BE2C (cell line): ENCODE measurements at places on chromosomes 1 and 21.

DNA sequence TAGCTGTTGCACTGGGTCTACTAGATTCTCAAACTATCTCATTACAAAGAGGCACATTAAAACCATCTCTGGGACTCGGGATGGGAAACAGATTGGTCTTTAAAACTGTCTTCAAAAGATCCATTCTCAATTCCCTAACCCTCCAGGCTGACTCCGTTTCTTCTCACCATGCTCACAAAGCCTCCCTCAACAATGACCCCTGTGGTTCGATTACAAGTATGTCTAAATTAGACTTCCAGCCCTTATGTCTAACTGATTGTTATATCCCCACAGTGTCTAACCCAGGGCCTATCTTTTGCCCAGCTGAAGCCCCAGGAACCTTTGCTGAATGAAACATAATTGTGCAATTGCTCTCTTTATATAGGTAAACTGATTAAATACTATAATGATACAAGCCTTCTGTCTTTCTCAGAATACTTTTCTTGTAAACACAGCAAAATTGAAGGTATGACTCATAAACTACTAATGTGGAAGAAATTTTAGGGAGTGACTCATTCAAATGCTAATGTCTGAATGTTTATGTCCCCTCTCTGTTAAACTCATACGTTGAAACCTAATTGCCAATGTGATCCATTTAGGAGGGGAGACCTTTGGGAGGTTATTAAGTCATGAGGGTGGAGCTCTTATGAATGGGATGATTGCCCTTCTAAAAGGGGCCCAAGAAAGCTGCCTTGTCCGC is 65.6 kb upstream of the DAB1 start:
- DNase-seq = no peak

- DNase-seq = no peak
Measured at GRCh38 chr1:179351281-179351680, 14.5 kb upstream of the AXDND1 start.

DNA sequence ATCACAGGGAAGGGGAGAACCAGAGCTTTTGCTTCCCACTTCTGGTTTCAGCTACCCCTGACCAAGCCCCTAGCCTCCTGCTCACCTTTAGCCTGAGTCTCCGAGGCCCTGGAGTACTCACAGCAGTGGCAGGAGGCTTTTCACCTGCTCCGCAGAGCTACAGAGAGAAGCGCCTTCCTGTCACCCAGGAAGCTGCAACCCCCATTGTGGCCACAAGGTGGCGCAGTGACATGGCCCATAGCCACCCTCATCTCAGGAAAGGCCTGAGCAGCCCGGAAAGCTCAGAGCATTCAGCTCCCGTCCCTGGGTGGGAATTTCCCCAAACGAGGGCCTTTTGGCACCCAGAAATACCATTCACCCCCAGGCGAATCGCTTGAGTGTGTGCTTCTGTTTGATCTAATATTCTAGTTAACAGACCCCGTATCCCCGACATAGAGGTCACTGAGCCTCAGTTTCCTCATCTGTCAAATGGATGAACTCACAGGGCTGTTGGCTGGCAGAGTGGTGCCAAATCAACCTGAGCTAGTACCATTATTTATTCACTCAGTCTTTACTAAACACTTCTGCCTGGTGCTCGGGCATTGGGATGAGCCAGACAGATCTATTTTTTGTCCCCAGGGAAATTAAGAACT is 25.3 kb downstream of the A3GALT2 start:
- peak; percentile 74 for DNase-seq

- DNase-seq = no peak
Measured at GRCh38 chr1:84479998-84480397, 932 bp downstream of the RPF1 start.

DNA sequence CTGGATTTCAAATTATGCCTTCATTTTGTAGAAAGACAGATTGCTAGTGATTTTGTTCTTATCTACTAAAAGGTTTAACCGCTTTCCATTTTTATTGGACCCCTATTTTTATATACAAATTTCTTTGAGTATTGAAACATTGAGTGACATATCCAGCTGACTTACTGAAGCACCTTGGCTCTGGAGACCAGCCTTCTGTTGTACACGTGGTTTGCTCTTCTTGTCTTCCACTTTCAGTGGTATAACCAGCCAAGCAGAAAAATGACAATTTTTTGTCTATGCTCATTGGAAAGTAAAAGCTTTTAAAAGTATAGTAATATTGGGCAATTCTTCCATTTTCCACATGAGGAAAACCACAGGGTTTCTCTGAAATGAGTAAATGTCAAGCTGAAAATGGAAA is 4.4 kb downstream of the F13B start:
- DNase-seq = no peak

DNA sequence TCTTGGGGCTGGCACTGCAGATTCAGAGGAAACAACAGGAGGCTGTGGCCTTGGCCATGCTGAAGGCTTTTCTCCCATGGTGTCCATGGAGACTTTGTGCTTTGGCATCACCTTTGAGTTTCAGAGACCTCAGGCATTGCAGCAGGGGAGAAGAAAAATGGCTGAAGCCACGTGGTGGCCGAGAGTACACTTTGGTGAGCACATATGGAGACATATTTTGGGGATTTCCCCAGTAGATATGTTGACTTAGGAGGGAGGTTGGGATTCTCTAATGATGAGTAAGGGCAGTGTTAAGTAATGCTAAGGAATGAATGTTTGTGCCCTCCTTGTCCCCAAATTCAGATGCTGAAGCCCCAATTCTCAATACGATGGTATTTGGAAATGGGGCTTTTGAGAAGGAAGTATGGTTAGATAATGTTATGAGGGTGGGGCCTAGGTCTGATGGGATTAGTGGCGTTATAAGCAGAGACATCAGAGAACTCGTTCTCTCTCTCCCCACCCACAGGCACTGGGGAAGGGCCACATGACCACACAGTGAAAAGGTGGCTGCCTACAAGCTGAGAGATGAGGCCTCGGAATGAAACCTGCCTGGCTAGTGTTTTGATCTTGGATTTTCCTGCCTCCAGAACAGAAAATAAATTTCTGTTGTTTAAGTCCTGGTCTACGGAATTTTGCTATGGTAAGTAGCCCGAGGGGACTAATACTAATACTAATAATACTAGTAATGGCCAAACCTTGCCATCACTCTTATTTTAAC is 98.6 kb downstream of the TBX19 start:
- DNase-seq = no peak

DNA sequence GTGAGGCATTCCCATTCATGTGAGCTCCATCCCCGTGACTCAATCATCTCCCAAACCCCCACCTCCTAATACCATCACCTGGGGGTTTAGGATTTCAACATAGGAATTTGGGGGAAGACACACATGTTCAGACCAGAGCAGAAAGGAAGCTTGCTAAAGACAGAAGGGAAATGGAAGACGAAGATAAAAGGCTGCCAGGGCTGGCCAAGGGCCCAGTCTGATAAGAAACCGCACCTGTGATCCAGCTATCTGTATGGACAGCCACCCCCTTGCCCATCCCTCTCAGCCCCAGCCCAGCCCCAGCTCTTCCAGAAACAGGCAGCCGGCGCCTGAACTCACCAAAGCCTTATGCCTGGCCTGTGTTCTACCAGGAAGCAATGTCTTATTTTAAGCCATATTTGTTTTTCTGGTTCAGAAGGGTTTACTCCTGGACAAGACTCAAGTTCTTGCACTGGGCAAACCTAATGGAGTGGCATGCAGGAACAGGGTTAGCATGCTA is 198.4 kb upstream of the VAMP3 start:
- DNase-seq = peak; percentile 40

- DNase-seq = no peak
Measured at GRCh38 chr21:37281579-37281978, 14.4 kb upstream of the VPS26C start.

DNA sequence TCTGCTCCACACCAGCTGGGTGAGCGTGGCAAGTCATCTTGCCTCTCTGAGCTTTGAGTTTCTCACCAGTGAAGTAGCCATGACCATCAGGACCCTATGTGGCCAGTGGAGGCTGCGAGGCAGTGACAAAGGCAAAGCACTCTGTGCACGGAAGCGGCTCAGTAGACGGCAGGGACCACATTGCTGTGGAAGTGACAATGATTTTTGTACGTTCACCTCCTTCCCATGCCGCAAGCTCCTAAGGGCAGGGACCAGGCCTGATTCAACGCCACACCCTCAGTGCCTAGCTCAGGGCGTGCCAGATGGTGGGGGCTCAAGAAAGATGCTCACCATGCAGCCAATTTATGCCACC is 210.5 kb downstream of the MATN1 start:
- no peak for DNase-seq

GRCh38 chr1:15501208-15502032 is 22.6 kb downstream of the CASP9 start:
- DNase-seq = peak; percentile 68

GRCh38 chr1:94535879-94536278 is 5.7 kb downstream of the F3 start:
- no peak for DNase-seq

GRCh38 chr1:6743189-6744101 is 41.8 kb upstream of the CAMTA1 start:
- no peak for DNase-seq

DNA sequence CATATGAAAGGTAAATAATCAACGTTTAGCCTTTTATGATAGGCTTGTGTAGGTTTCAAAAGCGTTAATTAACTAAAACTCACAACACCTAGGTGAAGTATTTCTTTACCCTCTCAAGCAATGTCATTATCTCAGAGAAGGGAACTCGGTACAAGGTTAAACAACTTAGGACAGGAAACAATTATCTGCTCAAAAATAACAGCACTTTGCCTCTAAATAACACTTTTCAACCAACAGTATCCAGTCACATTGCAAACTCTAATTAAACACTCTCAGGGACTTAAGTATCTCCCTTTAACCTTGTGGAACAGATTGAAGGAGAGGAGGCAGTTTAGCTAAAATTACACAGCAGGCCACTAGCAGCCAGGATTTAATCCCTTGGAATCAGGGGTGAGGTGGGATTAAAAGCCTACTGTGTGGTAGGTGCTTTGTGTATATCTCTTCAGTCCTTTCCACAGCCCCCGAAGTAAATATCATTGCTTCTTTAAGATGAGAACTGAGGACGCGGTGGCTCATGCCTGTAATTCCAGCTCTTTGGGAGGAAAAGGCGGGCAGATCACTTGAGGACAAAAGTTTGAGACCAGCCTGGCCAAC is 5.2 kb upstream of the AKNAD1 start:
- DNase-seq = no peak

DNA sequence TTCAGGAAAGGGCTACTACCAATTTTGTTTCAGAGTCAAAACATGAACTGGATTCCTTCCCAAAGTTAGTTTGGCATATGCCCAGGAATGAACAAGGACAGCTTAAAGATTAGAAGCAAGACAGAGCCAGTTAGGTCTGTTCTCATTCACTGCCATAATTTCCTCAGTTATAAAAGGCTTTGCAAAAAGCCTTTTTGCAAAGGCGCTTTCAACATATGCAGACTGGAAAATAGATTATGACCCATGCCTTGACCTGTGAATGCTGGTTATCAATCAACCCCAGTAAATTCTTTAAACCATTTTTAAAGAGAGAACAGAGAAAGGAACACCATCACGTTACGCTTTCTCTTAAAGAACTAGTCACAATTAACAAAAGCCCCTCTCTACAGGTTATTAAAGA is 1.7 kb upstream of the FRRS1 start:
- no peak for DNase-seq

- DNase-seq = no peak
Measured at GRCh38 chr1:9816199-9816598, 7.6 kb downstream of the CLSTN1 start.

DNA sequence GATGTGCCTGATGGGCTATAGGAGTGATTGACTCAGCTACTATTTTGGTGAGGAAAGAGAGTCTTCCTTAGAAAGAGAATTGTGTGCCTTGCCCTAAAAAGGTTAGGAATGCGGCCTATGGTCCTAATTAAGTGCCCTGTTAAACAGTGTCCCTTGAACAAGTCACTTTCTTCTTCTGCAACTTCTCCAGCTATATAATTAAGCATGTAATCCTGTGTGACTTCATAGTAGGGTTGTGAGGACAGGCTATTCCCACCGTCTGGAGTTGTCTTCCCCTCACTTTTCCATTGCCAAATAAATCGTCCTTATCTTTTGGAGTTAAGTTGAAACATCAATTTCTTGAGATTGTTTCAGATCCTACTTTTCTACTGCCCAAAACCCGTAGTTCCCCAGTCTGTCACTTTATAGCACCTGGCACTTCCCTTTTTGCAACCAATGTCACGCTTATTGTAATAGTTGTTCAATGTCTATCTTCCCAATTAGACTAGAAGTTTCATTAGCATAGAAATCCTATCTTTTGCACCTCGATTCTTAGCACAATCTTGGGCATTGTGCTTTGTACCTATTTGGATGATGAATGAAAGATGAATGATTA is 27.6 kb upstream of the SLC16A1 start:
- no peak for DNase-seq

GRCh38 chr1:26387447-26387846 is 14.9 kb upstream of the ZNF683 start:
- DNase-seq = no peak

- no peak for DNase-seq
Measured at GRCh38 chr1:205677167-205677566, 3.1 kb downstream of the SLC45A3 start.

GRCh38 chr1:208848854-208849253 is 604.7 kb upstream of the PLXNA2 start:
- no peak for DNase-seq

- DNase-seq = no peak
Measured at GRCh38 chr1:244653439-244654107, 647 bp downstream of the DESI2 start.

DNA sequence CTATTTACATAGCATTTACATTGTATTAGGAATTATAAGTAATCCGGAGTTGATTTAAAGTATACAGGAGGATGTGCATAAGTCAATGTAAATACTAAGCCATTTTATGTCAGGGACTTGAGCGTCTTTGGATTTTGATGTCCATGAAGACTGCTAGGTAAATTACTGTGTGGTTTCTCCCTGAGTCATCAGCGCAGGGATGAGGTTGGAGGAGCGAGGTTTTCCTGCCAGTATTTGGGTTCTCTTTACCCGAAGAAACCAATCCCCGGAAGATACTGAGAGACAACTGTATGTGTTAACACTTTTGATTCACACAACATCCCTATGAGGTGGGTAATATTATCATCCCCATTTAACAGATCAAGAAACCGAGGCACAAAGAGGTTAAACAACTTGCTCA is 29.3 kb downstream of the BATF3 start:
- no peak for DNase-seq

- no peak for DNase-seq
Measured at GRCh38 chr1:10708757-10709156, 87.7 kb downstream of the CASZ1 start.

GRCh38 chr1:185819798-185820197 is 85.6 kb downstream of the HMCN1 start:
- no peak for DNase-seq
